ENCODE measurements at places on chromosomes 3 and 15.

- DNase-seq = no peak
Measured at GRCh38 chr15:90422936-90423335, 34.9 kb downstream of the IQGAP1 start.

DNA sequence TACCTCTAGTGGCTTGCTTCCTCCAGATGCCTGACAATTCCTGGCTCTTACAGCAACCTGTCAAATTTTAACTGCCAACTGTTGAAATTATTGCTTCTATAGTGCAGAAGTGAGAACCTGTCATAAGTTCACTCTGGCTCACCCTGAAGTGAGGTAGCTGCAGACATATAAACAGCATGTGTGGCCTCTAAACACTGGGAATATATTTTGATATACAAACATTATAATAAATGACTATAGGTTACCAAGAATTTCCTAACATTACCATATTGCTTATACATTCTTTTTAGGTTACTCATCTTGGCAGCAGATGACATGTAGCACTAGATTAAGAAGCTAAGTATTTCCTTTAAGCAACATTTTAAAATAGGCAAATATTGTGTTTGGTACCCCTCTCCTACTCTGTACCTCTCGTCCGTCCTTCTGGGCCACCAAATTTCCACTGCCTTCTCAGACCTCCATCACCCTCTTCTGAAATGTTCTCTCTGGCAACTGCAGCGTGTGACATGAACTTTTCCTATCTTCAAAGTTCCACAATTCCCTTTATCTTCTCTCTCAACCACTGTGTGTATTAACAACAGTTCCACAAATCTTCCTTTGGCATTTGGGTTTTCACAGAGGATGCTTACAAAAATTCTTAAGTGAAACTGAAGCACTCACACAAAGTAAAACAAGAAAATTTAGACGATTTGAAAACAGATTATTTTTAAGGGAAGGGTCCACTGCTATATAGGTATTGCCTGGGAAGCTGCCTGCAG is 15.3 kb upstream of the XXYLT1 start:
- no peak for DNase-seq

DNA sequence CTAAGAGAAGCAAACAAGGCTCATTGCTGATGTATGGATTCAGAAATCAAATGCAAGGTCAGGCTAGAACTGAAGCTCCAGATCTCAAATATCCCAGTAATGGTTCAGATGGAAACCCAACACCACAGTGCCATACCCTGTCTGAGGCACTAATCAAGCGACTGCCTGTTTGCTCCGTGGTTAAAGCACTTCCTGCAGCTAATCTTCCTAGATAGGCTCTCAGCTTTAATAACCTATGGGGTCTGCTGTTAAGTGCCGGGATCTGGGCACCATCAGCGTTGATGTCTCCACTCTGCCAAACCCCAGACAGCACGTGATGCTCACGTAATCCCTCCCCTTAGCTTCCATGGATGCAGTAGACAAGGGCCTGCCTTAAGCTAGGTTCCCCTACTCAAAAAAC is 262.6 kb downstream of the MECOM start:
- DNase-seq = no peak

DNA sequence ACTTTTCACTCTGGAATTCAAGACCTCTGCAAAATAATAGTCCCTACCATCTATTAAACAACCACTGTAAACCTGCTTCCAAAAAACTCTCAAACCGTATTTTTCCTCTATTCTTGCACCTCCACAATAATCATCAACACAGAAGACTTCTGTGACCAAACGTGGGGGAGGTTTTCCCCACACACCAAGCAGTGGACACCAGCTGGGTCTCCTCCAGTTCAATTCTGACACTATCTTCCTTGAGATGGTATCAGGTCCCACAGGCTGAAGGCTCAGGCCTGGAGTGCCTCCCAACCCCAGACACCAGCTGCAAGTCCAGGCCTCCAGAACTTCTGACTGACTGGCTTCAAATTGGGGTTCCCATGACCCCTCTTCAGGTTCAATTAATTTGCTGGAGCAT is 89.6 kb upstream of the RAP2B start:
- DNase-seq = no peak

- no peak for DNase-seq
Measured at GRCh38 chr3:172513488-172513887, 9.7 kb downstream of the TNFSF10 start.

DNA sequence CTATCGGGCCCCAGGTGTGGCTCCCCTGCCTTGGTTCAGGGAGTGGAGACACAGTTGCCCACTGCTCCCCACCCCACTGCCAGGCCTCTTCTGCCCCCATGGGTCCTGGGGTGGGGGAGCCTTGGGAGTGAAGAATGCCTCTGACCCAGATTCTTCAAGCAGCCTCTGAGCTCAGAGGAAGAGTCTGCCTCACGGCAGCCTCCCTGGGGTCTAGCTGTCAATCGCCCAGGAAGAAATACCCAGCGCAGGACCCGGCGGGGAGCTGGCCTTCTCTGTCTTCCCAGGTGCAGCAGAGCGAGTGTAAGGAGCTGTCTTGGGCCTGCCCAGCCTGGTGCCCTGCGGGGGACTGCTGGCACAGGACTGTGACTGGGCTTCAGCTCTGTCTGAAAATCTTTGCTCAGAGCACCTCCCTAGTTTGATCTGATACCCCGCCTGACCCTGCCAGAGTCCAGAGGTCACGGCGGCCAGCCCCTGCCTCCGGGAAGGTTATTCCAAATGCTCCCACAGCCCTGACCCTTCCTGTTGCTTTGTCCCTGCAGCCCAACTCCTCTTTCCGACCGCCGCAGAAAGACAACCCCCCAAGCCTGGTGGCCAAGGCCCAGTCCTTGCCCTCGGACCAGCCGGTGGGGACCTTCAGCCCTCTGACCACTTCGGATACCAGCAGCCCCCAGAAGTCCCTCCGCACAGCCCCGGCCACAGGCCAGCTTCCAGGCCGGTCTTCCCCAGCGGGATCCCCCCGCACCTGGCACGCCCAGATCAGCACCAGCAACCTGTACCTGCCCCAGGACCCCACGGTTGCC is 11.0 kb downstream of the ANKRD63 start:
- no peak for DNase-seq

- no peak for DNase-seq
Measured at GRCh38 chr15:81126892-81127291, 7.2 kb upstream of the CFAP161 start.

- no peak for DNase-seq
Measured at GRCh38 chr3:17623464-17623863, 119.0 kb downstream of the TBC1D5 start.

DNA sequence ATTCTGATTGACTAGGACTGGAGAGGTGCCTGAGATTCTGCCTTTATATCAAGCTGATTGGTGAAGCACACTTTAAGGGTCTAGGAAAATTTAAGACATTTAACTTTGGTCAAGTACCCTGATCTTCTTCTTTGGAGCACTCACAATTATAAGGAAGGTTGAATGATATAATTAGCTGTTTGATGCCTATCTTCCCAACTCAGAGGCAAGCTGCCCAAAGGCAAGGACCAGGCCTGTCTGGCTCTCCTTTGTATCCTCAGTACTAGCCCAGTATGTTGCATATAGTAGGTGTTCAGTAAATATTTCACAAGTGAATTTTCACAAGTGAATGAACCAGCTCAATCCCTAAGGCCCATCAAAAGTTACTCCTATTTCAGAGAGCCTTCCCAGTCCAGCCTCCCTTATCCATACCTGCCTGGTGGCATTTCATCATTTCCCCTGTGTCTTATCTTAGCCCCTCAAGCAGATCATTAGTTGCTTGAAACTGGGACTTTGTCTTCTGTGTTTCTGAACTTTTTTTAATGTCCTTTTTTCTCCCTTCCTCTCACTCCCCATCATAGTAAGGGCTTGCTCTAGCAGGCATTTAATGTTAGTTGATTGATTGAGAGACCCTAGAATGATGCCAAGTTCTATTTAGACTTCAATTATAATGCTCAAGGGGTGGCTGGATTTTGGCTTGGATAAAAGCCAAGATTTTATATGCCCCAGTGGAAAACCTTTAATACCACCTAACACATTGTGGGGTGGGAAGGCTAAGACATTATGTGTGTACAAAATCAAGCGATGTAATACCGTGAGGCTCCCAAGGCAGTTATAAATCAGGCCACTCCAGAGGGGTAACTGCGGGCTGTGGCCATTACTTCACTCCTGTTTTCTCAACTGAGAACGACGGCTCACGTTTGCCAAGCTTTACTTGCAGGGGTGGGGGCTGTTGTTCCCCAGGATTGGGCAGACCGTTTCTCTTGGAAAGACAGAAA is 43.2 kb upstream of the BOC start:
- no peak for DNase-seq

Measured in heart left ventricle (tissue), 16 donors.